ENCODE measurements at places on chromosomes 1 and 21. TPM values are rescaled to one million over a fixed set of nuclear protein-coding genes. Genes with fewer than 3 reads are reported as not detected.

The LIN28A gene
- total RNA-seq, result not detected

The KCNJ9 gene
- total RNA-seq, result 0.11 TPM

The SGIP1 gene
- 2.2 TPM for total RNA-seq

The HSPA6 gene
- 1.3 TPM for total RNA-seq
